Smooth muscle cell of the brain vasculature (primary cell): ENCODE measurements at places on chromosomes 13 and 19.

GRCh38 chr19:16031872-16032200, 44.5 kb upstream of the TPM4 start:
- DNase-seq = no peak

GRCh38 chr13:71828564-71828963, 38.4 kb downstream of the DACH1 start:
- DNase-seq = no peak

DNA sequence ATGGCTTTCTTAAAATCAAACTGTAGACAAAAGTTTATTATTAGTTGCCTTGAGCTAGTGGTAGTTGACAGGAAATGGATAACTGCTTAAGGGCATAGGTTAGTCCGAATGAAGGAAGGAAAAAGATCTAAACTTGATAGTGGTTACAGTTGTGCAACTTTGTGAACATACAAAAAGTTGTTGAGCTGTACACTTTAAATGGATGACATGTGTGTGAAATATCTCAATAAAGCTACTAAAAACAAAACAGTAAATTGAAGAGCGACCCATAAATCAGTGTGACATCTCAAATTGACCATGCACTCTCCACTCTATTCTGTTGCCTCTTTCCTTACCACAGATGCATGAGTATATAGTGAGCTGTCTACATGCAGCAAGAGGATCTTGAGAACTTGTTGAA, 1757.8 kb downstream of the PCDH9 start:
- no peak for DNase-seq

GRCh38 chr19:17942181-17942580, 9.4 kb downstream of the CCDC124 start:
- no peak for DNase-seq

DNA sequence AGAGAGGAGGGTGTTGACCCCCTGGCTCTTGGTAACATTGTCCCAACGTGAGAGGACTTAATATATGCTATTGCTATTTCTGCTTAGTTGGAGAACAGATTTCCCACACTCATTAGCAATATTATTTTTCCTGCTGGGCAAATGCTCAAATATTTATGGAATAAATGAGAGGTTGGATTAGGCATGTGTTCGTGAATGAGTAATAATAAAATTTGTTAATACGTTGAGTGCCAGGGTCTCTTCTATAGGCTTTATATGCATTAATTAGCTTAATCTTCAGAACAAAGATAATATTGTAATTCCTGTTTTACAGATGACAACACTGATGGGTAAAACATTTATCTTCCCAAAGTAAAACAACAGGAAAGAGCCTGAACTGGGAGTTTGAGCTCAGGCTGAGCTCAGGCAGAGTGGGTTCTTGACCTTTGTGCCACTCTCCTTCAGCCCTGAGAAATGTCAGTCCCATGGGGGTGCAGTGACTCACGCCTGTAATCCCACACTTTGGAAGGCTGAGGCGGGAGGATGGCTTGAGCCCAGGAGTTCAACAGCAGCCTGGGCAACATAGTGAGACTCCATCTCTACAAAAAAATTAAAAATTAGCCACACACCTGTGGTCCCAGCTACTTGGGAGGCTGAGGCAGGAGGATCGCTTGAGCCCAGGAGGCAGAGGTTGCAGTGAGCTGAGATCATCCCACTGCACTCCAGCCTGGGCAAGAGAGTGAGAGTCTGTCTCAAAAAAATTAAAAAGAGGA, 1.2 kb downstream of the ZNF233 start:
- DNase-seq = no peak

- DNase-seq = no peak
Measured at GRCh38 chr19:44575116-44575700, 38.2 kb upstream of the IGSF23 start.

DNA sequence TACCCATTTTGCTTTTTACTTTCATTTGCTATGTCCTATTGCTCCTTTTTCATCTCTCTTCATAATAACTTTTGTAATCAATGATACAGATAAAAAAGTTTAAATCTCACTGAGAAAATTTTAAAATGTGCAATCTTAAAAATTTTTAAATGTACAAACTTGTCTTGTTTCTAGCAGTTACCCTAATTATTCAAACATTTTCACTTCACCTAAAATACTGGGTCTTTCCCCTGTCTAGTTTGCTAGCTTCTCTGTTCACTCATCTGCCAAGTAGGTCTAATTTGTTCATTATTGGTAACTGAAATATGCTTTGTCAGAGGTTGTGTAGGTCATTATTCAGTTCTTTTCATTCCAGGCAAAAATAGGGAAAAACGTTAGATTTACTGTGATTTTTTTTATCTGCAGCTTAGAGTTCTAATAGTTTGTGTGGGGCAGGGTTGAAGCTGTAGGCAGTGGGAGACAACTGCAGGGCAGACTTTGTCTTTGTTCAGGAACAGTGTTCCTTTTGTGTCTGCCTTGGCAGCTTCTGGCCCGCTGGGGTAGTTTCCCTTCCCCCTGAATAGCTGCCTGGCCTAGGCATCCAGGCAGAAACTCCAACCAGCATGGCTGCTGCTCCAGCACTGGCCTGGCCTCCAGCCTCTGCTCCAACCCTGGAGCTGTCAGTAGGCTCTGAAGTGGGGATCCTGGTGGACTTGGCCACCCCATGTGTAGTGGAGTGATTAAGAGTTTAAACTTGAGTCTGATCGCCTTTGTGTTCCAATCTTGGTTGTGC, 48.5 kb downstream of the WDFY2 start:
- no peak for DNase-seq

- no peak for DNase-seq
Measured at GRCh38 chr13:113956571-113956970, 17.3 kb downstream of the C13orf46 start.

- no peak for DNase-seq
Measured at GRCh38 chr13:25982907-25983306, 68.9 kb downstream of the SHISA2 start.

GRCh38 chr13:110236831-110237261, 70.1 kb downstream of the COL4A1 start:
- DNase-seq = no peak

DNA sequence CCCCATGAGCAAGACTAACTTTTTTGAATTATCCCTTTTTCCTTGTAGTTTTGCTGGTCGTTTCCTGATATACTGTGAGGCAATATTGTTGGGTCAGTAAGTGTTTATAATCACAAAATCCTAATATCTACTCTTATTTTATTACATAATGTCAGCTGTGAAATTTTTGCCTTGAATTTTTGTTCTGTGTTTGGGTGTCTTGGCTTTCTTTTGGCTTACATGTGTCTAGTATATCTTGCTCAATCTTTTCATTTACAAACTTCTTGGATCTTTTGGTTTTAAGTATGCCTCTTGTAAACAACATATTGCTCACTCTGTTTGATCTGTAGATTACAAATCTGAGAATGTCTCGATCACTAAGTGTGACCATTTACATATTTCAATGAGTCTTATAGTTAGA, 330.3 kb upstream of the ARGLU1 start:
- no peak for DNase-seq

DNA sequence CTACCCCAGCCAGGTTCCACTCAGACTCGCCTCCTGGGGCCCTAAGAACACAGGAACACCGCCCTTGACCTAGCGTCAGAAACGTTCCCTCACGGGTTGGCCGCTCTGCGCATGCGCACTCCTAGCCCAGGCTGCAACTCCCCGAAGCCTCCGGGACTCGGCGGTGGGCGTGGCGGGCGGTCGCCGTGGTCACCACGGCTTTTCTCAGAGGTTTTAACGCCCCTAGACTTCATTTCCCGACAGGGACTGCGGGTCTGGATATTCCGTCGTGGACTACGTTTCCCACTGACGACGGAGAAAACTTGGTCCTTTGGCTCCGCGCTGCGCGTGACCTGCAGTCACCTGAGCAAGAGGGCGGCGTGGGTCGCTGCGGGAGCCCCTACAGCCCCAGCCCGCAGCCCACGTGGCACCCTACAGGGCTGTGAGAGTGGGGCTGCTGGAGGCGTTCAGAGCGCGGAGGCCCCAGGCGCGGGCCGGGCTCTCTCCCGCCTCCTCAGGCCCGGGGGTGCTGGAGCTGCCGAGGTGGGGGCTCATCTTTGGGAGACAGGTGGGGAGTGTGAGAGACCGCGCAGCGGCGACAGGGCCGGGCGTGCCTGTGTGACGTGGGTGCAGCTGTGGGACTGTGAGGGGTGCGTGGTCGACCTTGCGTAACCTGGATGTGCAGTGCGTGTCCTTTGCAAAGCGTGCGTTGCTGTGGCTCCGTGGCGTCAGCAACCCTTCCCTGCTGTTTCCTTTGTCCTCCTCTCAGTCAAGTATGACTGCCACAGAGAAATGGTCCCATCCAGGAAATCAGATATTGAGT, 38.0 kb upstream of the ZNF573 start:
- no peak for DNase-seq

DNA sequence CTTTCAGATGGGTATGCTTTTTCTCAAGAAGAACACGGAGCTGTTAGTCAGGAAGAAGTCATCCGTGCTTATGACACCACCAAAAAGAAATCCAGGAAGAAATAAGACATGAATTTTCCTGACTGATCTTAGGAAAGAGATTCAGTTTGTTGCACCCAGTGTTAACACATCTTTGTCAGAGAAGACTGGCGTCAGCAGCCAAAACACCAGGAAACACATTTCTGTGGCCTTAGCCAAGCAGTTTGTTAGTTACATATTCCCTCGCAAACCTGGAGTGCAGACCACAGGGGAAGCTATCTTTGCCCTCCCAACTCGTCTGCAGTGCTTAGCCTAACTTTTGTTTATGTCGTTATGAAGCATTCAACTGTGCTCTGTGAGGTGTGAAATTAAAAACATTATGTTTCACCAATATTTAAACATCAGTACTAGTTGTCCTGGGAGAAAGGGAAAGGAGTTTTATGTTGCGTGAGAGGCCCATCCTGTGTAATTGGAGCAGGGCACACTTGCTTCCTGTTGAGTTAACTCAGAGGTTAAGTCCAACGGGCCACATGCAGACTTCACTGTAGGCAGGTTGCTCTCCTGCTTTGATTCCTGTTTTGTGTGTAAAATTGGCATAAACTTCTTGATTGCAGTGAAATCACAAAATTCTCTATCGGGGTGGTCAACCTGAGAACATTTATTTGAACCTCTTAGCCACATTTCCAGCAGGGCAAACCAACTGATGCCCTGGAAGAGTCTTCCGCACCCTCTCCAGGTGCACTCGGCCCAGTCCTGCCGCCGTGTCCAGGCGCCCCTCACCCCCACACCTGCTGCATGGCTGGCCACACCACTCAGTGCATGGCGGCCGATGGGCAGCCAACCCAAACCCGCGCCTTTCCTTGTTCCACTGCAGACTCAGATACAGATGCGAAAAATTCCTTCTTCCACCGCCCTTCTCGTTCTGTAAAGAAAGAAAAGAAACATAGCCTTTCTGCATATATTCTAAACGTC, 31.6 kb downstream of the SHISA2 start:
- DNase-seq = peak; percentile 63

- DNase-seq = no peak
Measured at GRCh38 chr13:102852556-102852955, 6.7 kb downstream of the ERCC5 start.

GRCh38 chr13:67966065-67966464, 735.9 kb upstream of the PCDH9 start:
- no peak for DNase-seq

DNA sequence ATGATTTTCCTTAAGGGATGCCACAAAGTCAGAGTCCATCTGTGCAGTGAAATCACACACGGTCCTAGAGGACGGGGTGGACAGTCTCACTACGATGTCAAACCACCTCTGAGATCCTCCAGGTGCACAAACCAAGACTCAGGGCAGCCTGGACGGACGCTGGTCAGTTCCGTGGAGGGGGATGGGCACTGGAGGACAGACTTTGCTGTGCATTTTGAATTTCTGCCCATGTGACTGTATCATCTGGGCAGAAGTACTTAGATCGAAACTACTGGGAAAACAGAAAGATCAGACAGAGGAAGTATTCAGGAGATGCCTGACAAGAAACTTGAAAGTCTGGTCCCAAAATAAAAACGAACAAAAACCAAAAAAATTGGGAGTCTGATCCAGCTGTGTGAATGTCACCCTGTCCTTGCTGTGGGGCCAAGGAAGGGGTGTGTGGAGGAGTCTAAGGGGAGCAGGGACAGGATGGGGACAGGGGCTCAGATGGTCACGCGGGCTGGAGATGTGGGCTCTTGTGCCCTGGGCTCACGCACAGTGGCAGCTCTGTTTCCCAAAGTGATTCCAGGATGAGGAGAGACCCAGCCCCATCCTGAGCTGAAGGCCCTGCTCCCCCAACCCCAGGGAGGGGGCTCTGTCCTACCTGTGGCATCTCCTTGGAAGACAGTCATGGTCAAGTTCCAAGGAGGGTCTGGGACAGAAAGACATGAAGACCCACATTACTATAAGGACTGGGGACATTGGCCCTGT, 1.5 kb downstream of the SIGLEC8 start:
- no peak for DNase-seq

DNA sequence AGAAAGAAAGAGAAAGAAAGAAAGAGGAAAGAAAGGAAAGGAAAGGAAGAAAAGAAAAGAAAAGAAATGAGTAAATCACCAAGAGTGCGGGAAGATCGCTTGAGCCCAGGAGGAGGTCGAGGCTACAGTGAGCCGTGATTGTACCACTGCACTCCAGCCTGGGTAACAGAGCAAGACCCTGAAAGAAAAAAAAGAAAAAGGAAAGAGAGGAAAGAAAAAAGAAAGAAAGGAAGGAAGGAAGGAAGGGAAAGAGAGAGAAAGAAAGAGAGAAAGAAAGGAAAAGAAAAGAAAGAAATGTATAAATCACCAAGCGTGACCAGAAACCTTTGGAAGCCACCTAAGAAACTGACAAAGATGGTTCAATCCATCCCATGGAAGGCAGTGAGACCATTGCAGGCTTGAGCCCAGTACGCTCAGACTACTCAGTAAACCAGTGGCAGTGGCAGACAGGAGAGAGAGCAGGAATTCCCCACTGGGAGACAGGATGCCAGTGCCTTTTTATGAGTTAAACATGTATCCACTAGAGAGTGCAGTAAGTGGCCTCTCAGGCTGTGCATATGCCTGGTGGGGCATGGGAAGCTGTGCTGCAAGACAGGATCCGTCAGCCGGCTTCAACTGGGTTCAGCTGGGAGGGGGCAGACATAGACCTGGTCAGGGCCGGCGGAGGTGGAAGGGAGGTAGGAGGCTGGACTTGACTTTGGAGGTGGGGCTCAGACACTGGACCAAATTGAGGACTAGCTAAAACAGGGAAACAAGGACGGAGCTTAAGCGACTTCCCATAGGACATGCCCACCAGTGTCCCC, 4.8 kb downstream of the GPR42 start:
- no peak for DNase-seq

GRCh38 chr13:44280456-44280855, 93.2 kb upstream of the SERP2 start:
- no peak for DNase-seq

DNA sequence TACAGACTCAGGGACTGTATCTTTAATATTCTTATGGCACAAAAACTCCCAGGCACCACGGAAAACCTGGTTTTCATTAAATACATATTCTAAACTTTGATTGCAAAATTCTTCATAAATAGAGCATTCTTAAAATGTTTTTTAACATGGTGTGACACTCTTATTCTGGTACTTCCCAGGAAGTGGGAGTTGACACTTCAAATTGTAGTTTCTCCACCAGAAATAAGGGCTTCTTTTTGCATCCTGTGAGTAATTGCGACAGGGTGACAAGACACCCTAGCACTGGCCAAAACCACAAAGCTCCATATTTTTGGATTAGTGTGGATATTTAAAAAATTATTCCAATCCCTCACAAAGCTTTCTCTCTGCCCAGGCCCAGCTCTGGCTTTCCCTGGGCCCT, 43.6 kb upstream of the MTIF3 start:
- no peak for DNase-seq

GRCh38 chr13:113943821-113944565, 29.9 kb downstream of the C13orf46 start:
- no peak for DNase-seq

- DNase-seq = no peak
Measured at GRCh38 chr19:18475762-18476331, 37.9 kb upstream of the ISYNA1 start.
